Dermis lymphatic vessel endothelial cell (primary cell): ENCODE measurements at places on chromosomes 4 and X. TPM values are rescaled to one million over a fixed set of nuclear protein-coding genes. Genes with fewer than 3 reads are reported as not detected.

Gene SLC38A5
- 1.0 and 3.9 TPM in 2 replicates for total RNA-seq

Gene GYPB
- total RNA-seq = not detected in 2 replicates

Gene DNASE1L1
- 78.9 and 88.2 TPM in 2 replicates for total RNA-seq

Gene CORIN
- total RNA-seq = under 0.01 TPM in 2 replicates

Gene SMIM43
- 0.09 and 0.33 TPM in 2 replicates for total RNA-seq

Gene GJB1
- total RNA-seq = not detected in 2 replicates

Gene CTBP1
- 218 and 235 TPM in 2 replicates for total RNA-seq

Gene SPIN4
- total RNA-seq = 13.8 and 16.8 TPM in 2 replicates

Gene ARSJ
- total RNA-seq = 10.1 and 15.7 TPM in 2 replicates

Gene CXorf49
- not detected in 2 replicates for total RNA-seq

Gene S100G
- total RNA-seq = not detected in 2 replicates

Gene RPA4
- 0.86 and 1.4 TPM in 2 replicates for total RNA-seq

Gene NXF2
- not detected in 2 replicates for total RNA-seq

Gene ETNPPL
- total RNA-seq = not detected in 2 replicates

Gene TRAM1L1
- total RNA-seq = 0.22 and 1.0 TPM in 2 replicates

Gene MGARP
- total RNA-seq = 0.11 TPM in 1 of 2 replicates, not detected in the other

Gene RBMXL3
- total RNA-seq = not detected in 2 replicates

Gene MTMR8
- 0.17 and 0.22 TPM in 2 replicates for total RNA-seq

Gene KLB
- total RNA-seq = under 0.01 and 0.22 TPM in 2 replicates

Gene SULT1B1
- 0.87 and 2.1 TPM in 2 replicates for total RNA-seq

Gene MAGEA1
- total RNA-seq = not detected in 2 replicates

Gene AVPR2
- 2.1 and 3.5 TPM in 2 replicates for total RNA-seq

Gene SHROOM2
- 4.8 and 11.0 TPM in 2 replicates for total RNA-seq

Gene NUDT9
- total RNA-seq = 15.4 and 17.2 TPM in 2 replicates

Gene POF1B
- 0.87 and 6.6 TPM in 2 replicates for total RNA-seq

Gene TIMP1
- 103 and 210 TPM in 2 replicates for total RNA-seq

Gene PAPSS1
- total RNA-seq = 42.7 and 50.1 TPM in 2 replicates

Gene ARMCX6
- 44.7 and 48.4 TPM in 2 replicates for total RNA-seq

Gene MAGEE1
- 0.33 and 0.60 TPM in 2 replicates for total RNA-seq

Gene AMTN
- total RNA-seq = not detected in 2 replicates

Gene MTTP
- under 0.01 and 0.09 TPM in 2 replicates for total RNA-seq

Gene SCD5
- total RNA-seq = 21.3 and 23.3 TPM in 2 replicates

Gene CT45A10
- not detected in 2 replicates for total RNA-seq

Gene RHOH
- under 0.01 TPM in 1 of 2 replicates, not detected in the other for total RNA-seq

Gene GNRHR
- total RNA-seq = not detected in 2 replicates

Gene NPNT
- total RNA-seq = 0.11 and 0.17 TPM in 2 replicates

Gene GIMD1
- total RNA-seq = not detected in 2 replicates

Gene SPATA18
- 0.98 and 1.3 TPM in 2 replicates for total RNA-seq

Gene CT83
- total RNA-seq = not detected in 2 replicates
